ENCODE measurements at places on chromosomes 1 and 21.

- no peak for DNase-seq
These were observed 61.7 kb downstream of the ACP6 start for GRCh38 chr1:147608596-147608995.

DNA sequence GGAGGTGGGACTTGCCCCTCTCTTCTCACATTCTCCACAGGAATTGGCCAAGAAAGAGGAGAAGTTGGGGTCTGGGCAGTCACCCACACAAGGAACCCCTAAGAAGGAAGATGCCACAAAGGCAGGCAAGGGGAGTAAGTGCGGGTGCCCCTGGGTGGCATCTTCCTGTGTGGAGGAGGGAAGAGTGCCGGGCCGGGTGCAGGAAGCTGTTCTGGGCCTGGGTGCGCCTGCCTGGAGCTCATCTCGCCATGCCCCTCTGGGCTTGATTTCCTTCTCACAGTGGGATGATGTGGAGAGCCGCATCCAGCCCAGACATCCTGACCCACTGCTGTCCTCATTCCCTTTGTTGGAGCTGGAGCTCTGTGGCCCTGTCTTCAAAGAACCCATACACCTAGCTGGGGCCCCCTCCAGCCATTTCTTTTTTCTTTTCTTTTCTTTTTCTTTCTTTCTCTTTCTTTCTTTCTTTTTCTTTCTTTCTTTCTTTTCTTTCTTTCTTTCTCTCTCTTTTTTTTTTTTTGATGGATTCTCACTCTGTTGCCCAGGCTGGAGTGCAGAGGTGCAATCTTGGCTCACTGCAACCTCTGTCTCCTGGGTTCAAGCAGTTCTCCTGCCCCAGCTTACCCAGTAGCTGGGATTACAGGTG is 9.3 kb downstream of the LRRC71 start:
- DNase-seq = no peak

DNA sequence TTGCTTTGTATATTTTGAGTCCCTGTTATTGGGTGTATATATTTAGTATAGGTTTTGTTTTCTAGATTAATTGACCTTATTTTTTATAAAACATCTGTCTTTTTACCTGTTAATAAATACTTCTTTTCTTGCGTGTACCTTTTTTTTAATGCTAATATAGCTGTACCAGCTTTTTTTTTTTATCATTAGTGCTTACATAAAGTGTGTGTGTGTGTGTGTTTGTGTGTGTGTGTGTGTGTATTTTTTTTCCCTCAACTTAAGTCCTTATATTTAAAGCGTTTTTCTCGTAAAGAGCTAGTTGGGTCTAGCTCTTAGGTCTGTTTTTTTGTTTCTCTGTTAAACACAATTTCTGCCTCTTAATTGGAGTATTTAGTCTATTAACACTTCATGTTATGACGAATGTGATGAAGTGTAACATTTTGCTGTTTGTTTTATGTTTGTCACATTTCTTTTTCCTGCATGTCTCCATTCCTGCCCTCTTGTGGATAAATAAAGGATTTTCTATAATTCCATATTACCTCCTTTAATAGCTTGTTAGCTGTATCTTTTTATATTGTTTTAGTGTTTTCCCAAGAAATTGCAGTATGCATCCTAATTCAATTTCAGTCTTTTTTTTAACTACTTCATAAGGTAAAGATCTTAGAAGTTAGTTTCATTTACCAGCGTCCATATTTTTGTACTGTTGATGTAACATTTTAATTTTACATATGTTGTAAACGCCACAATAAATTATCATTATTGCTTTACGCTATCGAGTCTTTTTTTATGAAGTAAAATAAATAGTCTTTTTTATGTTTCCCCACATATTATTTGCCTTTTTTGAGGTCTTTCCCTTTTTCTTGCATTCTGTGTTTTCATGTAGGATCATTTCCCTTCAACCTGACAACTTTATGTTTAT is 4.3 kb downstream of the PRMT2 start:
- DNase-seq = no peak

- DNase-seq = no peak
These were observed 196.4 kb upstream of the GREM2 start for GRCh38 chr1:240808381-240808780.

GRCh38 chr1:242162140-242162539 is 163.2 kb upstream of the MAP1LC3C start:
- DNase-seq = no peak

GRCh38 chr1:174204697-174205308 is 45.5 kb downstream of the RABGAP1L start:
- no peak for DNase-seq

- no peak for DNase-seq
These were observed 8.4 kb downstream of the LRRC3 start for GRCh38 chr21:44463724-44464123.

GRCh38 chr21:33368124-33368523 is 35.1 kb upstream of the IFNGR2 start:
- no peak for DNase-seq

DNA sequence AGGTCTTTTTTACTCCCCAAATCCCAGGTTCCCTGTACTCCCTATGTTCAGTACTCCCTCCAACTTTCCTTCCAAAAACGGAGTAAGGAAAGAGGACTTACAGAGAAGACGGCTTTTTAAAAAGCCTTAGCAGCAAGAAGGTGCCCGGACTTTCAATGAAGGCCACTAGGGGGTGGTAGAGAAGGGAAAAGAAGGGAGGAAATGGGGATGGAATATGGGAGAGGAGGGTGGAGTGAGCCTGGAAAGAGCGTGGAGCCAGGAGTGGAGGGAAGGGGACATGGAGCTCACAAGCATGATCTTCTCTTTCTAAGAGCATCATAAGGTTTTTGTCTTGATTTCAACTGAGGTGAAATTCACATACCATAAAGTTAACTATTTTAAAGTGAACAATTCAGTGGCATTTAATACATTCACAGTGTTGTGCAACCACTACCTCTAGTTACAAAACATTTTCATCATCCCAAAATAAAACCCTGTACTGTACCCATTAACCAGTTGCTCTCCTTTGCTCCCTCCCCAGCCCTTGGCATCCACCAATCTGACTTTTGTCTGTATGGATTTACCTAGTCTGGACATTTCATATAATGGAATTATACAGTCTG is 129.9 kb downstream of the ZNF281 start:
- DNase-seq = no peak

DNA sequence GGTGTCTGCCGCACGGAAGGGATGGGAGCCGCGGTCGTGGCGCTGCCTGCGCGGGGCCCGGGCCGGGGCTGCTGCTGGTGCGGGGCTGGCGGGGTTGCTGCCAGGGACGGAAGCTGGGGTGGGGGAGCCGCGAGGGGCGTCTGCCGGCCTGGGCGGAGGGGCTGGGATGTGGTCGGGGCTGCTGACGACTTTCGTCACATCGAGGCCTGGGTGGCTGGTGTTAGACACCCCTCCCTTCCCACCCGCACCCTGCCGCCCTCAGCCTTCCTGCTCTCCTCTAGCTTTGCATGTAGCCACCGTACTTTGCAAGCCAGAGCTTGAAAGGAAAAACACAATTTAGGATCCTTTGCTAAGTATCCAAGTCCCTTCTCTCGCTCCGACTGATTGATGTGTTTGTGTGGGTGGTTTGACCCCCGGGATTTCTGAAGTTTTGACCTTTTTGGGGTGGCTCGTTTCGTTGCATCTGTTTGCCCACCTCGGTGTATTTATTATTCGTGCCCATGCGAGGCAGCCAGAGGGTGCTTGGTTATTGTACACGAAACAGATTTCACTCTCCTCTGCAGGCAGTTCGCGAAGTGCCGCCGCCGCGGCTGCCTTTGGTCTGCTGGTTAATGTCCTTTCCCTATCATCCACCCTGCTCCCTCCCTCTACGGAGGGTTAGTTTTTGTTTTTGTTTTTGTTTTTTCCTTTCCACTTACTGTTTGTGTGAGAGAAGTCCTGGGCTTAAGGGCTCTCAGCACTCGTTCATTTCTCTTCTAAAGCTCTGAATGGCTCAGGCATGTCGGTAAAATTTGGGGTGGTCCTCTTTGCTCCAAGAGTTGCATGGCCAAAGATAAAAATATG is 868 bp downstream of the C1orf21 start:
- no peak for DNase-seq

DNA sequence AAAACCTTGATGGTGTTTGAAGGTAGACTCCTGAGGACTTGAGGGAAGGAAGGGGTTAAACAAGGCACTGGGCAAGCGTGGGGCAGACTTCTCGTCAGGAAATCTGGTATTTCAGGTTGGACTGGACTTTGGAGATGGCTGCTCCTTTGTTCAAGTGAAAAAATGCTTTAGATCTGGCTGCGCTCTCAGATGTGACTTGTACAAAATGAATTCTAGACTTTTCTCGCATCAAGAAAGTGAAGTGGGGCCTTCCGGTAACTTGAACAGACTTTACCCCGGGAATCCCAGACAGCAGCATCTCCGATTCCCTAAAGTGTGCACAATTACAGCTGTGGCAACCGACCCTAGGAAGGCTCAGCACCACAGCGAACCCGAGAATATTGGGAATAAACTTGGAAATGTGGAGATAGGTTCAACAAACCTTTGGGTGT is 44.3 kb upstream of the ERRFI1 start:
- no peak for DNase-seq

GRCh38 chr1:58745117-58745516 is 38.7 kb downstream of the JUN start:
- DNase-seq = no peak

- no peak for DNase-seq
These were observed 53.9 kb downstream of the C21orf91 start for GRCh38 chr21:17765207-17765606.

- no peak for DNase-seq
These were observed 1.1 kb upstream of the KRTAP10-9 start for GRCh38 chr21:44625756-44626155.

DNA sequence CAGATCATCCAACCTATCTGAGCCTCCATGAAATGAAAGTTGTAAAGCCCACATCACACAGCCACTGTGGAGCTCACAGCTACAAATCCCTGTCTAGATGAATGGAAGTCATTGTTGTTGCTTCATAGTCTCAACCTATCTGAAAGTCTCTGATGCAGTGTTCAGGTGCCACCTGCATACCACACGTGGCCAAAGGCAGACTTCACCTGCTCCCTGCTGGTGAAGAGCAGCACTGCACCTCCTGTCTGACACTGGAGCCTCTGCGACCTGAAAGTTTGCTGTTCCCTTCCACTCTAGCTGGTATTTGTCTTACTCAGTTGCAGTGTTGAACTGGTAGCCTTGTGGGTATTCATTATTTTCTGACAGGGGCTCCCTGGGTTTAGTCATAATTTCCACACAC is 18.4 kb downstream of the LORICRIN start:
- peak; percentile 64 for DNase-seq

DNA sequence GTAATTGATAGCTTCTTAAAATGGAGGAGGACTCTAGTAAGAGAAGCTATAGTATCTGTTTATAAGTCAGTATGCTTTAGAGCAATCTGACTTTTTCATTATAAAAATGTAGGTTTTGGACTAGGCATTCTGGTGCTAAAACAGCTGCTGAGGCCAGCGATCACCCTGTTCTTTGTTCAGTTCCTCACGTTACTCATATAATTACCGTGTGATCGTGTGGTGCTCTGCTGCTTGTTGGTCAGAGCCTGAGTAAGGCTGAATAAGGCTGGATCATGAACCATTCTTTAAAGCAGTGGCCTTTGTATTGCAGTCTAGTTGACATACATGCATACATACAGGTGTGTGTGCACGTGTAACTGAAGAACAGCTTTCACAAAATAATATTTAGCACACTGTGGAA is 25.2 kb downstream of the CDC42 start:
- no peak for DNase-seq

- no peak for DNase-seq
These were observed 132.4 kb upstream of the LMO4 start for GRCh38 chr1:87196110-87196827.

DNA sequence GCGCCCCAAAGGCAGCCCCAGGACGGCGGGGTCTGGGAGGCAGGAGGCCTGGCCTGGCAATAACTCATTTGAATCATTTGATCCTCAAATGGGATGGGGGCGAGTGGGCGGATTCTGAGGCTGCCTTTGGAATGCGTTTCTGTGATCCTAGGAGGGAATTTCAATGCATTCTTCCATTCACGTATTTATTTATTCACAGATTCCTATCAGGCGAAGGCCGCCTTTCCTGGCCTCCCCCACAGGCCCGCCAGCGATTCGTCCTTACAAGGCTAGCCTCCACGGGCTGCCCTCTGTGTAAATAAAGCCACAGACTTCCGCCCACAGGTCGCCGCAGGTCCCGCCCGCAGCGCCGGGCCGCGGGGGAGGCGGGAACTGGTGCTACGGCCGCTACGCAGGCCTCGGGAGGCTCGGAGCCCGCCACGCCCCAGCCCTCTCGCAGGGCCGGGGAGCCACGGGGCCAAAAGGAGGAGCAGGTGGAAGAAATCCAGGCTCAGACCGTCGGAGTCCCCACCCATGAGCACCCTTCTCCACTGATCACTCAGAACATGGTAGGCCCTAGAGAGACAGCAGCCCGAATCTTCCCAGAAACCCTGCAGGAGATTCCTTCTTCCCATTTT is 31.3 kb upstream of the JUN start:
- DNase-seq = no peak

DNA sequence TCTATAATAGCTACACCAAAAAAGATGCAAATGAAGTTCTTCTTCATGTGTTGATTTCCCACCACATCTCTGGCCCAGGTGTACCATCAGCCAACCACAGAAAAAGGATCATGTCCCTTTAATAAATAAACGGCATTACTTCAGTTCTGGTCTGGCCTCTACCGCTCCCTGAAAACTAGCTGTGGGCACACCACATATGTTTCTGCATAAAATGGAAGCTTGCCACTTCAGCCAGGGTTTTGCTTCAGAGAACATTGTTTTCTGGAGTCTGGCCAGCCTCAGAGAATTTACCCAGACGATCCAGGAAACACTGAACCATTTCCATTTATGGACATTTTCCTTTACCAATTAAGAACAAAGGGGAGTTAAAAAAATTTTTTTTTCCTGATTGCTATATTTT is 5.8 kb upstream of the LAMC2 start:
- DNase-seq = no peak

- no peak for DNase-seq
These were observed 5.4 kb downstream of the PSEN2 start for GRCh38 chr1:226875641-226876295.

GRCh38 chr21:33760641-33761440 is 118.5 kb downstream of the ITSN1 start:
- no peak for DNase-seq

- no peak for DNase-seq
These were observed 22.9 kb downstream of the MEGF6 start for GRCh38 chr1:3588395-3588794.

- no peak for DNase-seq
These were observed 896.8 kb upstream of the ADGRL4 start for GRCh38 chr1:79903321-79903720.
